ENCODE measurements at places on chromosomes 6 and 20.
A peak's percentile ranks its signal among the peaks of the same experiment; 100 is the strongest.

DNA sequence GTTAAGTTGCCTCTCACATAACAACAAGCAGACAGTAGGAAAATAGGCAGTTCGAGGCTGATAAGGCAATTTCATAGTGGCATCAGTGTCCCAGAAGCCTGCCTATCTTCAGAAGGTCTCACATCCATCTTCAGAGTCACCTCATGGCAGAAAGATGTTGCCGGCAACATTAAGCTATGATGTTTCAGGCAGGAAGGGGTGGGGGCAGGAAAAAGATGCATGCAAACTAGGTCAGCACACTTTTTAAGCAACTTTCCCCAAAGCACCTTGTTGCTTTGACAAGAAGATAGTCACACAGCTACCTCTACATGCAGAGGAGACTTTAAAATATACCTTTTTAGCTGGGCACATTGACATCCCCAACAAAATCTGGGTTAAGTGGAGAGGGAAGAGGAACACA is 43.2 kb upstream of the SMIM8 start:
- no peak for DNase-seq

- DNase-seq, result no peak
Measured at GRCh38 chr6:38755874-38756273, 40.8 kb downstream of the DNAH8 start.

- DNase-seq, result no peak
Measured at GRCh38 chr6:109229536-109229935, 134.2 kb downstream of the CEP57L1 start.

DNA sequence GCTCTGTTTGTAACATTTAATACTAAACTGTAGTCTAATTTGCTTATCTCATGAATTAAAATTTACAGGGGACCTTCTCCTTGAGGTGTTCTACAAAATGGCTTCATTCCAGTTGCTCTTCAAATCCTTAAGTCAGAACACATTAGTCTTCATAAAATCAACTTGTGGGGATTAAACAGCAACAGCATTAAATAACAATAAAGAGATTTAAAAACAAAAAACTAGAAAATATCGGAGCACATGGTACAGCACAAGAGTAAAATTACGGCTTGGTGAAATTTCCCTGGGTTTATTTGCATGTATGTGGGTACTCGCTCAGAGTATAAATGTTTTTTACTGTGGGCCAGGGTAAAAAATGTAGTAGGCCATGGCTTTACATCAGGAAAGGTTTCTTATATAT is 12.0 kb downstream of the RRAGD start:
- DNase-seq, result no peak

DNA sequence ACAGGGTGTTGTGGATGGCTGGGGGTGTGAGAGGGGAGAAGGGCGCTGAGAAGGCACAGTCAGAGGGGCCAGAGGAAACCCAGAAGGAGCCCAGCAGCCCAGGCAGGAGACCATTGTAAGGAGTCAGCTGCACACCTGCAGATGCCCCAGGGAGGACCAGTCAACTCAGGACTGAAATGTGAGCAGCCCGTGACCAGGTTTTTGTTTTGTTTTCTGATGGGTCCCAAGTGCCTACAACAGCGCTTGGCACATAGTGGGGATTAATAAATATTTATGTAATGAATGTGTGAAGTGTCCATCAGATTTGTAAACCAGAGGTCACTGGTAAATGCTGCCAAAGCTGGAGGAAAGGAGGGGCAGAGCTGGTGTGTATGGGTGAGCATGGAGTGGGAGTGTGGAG is 30.2 kb downstream of the TRAM2 start:
- DNase-seq, result no peak

DNA sequence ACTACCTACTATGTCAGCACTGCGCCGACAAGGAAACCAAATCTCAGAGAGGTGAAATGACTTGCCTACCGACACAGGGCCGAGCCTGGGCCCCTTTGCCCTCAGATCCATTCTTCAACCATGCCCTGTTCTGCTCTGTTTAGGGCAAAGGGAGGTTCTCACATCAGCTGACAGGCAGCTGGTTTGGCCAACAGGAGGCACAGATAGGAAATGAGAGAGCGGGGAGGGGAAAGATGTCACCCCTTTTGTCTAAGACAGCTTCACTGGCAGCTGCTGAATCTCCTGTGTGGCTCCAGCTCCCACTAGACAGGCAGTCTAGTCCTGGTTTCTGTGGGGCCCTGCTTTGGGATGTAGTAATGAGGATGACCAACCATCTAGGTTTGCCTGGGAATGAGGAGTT is 158.7 kb downstream of the TMEM200A start:
- no peak for DNase-seq

DNA sequence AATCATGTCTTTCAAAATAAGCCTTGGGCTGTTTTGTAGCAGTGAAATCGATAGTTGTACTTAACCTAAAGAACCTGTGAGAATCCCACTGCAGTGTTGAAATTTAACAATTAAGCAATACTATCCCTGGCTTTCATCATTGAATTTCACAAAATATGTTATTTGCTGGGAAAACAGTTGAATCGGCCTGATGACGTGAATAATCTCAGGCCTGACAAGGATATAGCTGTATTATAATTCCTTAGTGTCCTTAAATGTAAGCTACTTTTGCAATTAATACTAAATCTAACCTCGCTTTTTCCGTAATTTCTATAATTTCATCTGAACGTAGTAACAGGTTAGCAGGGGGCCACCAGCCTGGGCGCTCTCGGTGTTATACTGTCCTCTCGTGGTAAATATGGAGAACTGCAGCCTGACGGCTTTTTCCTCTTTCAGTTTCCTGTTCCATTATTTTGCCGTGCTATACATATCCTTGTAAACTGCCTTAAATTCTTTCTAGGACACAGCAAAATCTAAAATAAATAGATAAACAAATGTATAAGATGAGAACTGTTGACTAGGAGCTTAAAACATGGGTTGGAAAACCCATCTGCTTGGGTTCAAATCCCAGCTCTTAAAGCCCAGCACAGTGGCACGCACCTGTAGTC is 24.0 kb downstream of the MTFR2 start:
- DNase-seq, result peak; percentile 44
